ENCODE measurements at places on chromosomes 4 and X. TPM values are rescaled to one million over a fixed set of nuclear protein-coding genes. Genes with fewer than 3 reads are reported as not detected.

Gene VEGFC
- 1.5 TPM for total RNA-seq

Gene TEX11
- not detected for total RNA-seq

Gene NPFFR2
- total RNA-seq = 1.3 TPM

Gene TMPRSS11A
- not detected for total RNA-seq

Gene SYTL4
- 16.0 TPM for total RNA-seq

Gene CPZ
- total RNA-seq = not detected

DNA sequence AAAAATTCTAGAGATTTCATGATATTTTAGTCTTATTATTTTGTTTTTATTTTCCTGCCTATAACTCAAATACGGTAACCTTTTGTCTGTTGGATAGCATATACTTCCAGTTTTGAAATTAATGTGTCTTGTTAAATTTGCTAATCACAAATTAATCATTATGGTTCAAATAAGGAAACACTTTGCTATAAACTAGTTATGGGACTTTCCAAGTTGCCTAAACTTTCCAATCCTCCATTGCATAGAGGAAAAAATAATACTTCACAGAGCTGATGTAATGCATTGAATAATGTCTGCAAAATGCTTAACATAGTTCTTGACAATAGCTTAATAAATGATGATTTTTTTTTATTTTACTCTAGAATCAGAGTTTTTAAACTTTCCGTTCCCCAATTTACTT is 4.7 kb downstream of the GUCY1B1 start:
- no peak overlapping the region for H3K27ac ChIP-seq
- no peak overlapping the region for H3K4me3 ChIP-seq
- H3K36me3 ChIP-seq = peaks cover 11% of the 10 kb centered on the region
- H3K27me3 ChIP-seq = no peaks in the 10 kb centered on the region

DNA sequence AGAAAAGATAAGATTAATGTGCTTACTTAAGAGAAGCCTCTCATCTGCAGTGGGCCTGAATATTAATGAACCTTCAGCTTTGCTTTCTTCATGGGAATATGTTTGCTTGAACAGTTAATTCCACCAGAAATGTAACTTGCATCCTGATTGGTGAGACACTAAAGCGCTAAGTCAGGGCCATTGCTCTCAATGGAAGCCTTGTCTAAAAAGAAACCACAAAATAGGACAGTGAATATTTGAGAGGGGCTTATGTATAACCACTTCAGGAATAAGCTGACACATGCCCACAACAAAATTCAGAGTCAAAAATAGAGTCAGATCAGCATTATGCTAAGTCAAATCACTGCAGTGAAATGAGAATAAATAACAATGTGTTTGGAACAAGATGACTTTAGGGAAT is 1125.8 kb downstream of the STIM2 start:
- no peak overlapping the region for H3K27ac ChIP-seq
- no peak overlapping the region for H3K4me3 ChIP-seq
- H3K36me3 ChIP-seq = no peaks in the 10 kb centered on the region
- H3K27me3 ChIP-seq = no peaks in the 10 kb centered on the region

GRCh38 chr4:150647008-150647407 is 65.1 kb downstream of the MAB21L2 start:
- no peak overlapping the region for H3K4me3 ChIP-seq
- no peaks in the 10 kb centered on the region for H3K4me1 ChIP-seq
- DNase-seq = no peak
- H3K27me3 ChIP-seq = no peaks in the 10 kb centered on the region
- no peak overlapping the region for H3K27ac ChIP-seq

- no peak for DNase-seq
- peaks cover 29% of the 10 kb centered on the region for H3K4me1 ChIP-seq
- peaks cover 13% of the 10 kb centered on the region for H3K27me3 ChIP-seq
- no peak overlapping the region for H3K27ac ChIP-seq
Measured at GRCh38 chrX:118965395-118965794, 9.0 kb upstream of the LONRF3 start.

DNA sequence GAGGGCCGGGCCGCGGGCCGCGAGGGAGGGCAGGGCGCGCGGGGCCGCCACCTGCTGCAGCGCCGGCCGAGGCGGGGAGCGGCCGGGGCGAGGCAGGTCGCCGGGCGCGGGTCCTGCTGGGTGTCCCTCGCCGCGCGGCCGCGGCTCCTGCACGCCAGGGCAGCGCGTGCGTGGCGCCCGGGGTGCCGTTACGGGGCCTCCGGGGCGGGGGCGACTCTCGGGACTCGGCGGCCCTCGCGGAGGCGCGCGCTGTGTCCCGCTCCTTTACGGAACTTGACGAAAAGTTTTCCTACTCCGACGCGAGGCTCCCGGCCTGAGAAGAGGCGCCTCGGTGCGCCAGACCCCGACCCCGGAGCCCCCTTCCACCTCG is 329 bp downstream of the TBC1D14 start:
- DNase-seq = peak; percentile 25
- H3K4me3 ChIP-seq = peak overlapping the region; percentile 94
- peaks cover 38% of the 10 kb centered on the region for H3K36me3 ChIP-seq
- peaks cover 17% of the 10 kb centered on the region for H3K4me1 ChIP-seq

DNA sequence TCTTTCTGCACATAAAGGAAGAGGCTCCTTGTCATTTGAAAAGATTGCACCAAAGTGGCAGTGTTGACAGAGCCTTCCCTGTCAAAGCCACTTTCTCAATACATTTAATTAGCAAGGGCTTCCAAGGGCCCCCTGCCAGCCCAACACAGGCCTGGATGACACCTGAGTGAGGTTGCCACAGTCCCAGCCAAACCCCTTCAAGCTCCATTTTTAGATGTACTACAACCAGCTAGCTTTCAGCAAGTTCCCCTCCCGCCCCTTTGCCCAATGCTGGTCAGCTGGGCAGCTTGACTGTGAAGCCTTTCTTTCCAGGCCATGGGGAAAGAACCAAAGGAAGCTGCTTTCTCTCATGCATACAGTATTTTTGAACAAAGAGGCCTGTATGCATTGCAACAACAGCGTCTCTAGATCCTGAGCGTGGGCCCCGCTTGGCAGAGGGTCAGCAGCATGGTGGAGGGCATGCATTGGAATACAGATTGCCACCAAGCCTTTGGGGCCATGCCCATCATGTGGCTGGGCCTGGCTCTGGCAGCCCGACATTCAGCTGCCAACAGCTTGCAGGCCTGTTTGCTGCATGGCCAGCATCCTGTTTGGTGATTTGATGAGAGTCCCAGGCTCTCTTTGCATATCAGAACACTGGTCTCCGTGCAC is 261.1 kb upstream of the GATB start:
- H3K27me3 ChIP-seq = peaks cover 49% of the 10 kb centered on the region
- no peak overlapping the region for H3K27ac ChIP-seq
- H3K4me3 ChIP-seq = no peak overlapping the region
- no peaks in the 10 kb centered on the region for H3K4me1 ChIP-seq
- DNase-seq = no peak
- no peaks in the 10 kb centered on the region for H3K36me3 ChIP-seq

DNA sequence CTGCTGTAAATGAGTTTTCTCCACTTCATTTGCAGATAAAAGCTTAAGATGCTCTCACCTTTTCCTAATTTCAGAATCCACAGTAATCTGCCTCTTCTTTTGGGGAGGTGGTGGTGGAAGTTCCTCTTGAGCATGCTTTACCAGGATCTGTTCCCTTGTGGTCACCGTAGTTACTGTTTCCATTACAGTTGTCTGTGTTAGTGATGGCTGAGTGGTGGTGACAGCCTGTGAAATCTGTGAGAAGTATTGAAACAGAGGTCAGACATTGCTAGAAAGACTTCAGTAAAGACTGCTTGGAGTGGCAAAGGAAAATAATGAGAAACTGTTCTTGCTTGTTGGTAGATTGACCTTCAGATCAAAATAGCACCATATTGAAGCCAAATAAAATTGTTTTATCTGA is 666.2 kb downstream of the DMD start:
- no peak for DNase-seq
- H3K36me3 ChIP-seq = no peaks in the 10 kb centered on the region
- no peaks in the 10 kb centered on the region for H3K27me3 ChIP-seq
- H3K4me3 ChIP-seq = no peak overlapping the region
- no peaks in the 10 kb centered on the region for H3K4me1 ChIP-seq
- H3K27ac ChIP-seq = no peak overlapping the region

- no peak for DNase-seq
- H3K27ac ChIP-seq = no peak overlapping the region
- no peaks in the 10 kb centered on the region for H3K27me3 ChIP-seq
- no peaks in the 10 kb centered on the region for H3K4me1 ChIP-seq
Measured at GRCh38 chr4:76811604-76812412, 86.1 kb downstream of the SOWAHB start.

- no peak overlapping the region for H3K27ac ChIP-seq
- peaks cover 29% of the 10 kb centered on the region for H3K4me1 ChIP-seq
- DNase-seq = no peak
Measured at GRCh38 chr4:100424376-100424775, 93.4 kb downstream of the EMCN start.

DNA sequence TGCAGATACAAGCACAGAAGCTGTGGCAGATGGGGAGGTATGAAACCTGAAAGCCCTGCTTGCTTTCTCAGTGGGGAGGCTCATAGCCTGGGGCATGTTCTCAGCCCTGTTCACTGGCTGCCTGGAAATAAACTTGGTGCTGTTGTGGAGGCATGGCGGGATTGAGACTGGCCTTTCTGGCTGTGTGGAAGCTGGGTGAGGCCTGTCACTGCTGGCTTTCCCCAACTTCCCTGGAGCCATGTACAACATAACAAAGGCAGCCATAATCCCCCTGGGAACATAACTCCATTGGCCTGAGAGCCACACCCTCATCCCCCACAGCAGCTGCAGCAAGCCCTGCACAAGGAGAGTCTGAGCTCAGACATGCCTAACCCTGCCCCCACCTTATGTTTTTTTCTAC is 237.7 kb upstream of the TLL1 start:
- no peak for DNase-seq
- no peaks in the 10 kb centered on the region for H3K4me1 ChIP-seq
- H3K36me3 ChIP-seq = no peaks in the 10 kb centered on the region

GRCh38 chr4:152559641-152560040 is 23.7 kb upstream of the FBXW7 start:
- H3K36me3 ChIP-seq = no peaks in the 10 kb centered on the region
- DNase-seq = no peak
- no peak overlapping the region for H3K4me3 ChIP-seq

GRCh38 chr4:158182736-158183135 is 9.9 kb upstream of the GASK1B start:
- H3K27ac ChIP-seq = no peak overlapping the region
- no peaks in the 10 kb centered on the region for H3K36me3 ChIP-seq
- DNase-seq = no peak
- H3K4me1 ChIP-seq = peaks cover under 1% of the 10 kb centered on the region
- H3K4me3 ChIP-seq = no peak overlapping the region

DNA sequence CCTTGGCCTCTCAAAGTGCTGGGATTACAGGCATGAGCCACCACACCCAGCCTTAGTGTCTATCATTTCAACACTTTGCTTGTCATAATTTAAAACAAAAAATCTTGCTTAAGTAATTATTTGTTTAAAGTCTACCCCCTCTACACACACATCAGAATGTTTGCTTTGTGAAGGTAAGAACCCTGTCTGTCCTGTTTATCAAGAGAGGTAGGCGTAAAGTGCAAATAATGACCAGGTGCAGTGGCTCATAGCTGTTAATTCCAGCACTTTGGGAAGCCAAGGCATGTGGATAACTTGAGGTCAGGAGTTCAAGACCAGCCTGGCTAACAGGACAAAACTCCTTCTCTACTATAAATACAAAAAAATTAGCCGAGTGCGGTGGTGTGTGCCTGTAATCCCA is 326.7 kb upstream of the CLNK start:
- H3K27ac ChIP-seq = no peak overlapping the region
- H3K4me1 ChIP-seq = no peaks in the 10 kb centered on the region
- H3K36me3 ChIP-seq = no peaks in the 10 kb centered on the region
- H3K27me3 ChIP-seq = peaks cover 16% of the 10 kb centered on the region
